Hematopoietic multipotent progenitor cell treated with erythropoietin and hydrocortisone succinate and interleukin-3 and kit ligand, for 6 days (in vitro differentiated cells): ENCODE measurements at places on chromosomes 5 and 9.

DNA sequence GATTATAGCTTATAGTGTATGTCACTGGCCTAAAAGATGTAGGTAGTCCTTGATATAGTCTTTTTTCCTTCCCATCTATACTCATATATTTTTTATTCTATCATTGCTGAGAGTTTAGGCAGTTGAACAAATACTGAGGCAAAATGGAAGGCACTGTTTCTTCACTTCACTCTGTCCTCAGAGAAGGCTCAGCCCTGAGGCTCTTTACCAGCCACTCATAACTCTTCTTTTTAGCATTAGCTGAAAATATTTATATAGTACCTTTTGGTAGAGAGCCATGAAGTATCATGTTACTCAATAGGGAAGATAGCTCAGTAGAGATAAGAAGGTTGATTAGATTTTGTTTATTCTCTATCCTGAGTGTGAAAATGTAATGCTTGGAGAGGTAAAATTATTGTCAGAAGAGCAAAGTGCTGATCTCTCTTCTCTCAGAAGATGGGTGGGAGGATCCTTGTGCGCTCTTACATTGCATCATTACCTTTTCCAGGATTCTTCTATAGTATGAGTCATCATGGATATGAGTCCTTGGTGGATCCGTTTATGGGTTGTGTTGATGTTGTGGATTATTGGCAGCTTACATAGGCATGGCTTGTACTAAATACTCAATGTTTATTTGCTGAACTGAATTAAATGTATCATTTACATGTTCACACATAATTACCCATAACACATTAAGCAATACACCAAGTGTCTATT, 88.1 kb downstream of the ANXA1 start:
- no peak for DNase-seq

DNA sequence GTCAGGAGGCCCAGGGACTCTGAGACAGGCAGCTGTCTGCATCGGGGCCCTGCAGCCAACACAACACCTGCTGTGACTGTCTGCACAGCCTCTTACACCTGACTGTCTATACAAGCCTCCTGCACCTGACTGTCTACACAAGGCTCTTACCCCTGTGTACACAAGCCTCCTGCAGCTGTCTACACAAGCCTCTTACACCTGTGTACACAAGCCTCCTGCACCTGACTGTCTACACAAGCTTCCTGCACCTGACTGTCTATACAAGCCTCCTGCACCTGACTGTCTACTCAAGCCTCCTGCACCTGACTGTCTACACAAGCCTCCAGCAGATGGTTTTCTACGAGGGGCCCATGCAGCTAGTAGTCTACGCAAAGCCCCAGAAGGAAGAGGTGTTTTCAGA, 18.6 kb downstream of the IRX2 start:
- no peak for DNase-seq

GRCh38 chr5:170498811-170499351, 4.9 kb upstream of the KCNIP1 start:
- no peak for DNase-seq

DNA sequence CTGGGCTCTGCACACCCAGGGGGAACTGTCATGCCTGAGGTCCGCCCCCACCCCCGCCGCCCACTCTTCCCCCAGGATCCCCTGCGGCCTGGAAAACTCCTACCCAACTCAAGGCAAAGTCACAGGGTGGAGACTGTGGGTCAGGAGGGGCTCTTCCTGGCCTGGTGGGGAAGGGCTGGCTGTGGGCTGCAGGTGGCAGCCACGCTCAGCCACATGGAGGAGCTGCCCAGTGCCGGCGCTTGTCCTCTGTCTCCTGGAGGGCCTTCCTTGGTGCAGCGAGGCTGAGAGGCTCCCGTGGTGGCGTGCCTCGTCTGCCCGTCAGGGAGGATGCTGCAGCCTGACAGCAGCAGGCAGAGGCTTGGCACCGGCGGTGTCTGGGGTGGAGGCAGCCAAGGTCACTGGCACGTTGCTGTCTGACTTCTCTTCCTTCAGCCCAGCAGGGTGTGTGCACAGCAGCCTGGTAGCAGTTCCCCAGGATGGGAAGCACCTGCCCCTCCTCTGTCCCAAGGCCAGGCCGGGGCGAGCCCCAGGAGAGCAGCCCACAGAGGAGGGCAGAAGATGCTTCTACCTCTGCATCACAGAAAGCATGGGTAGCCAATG, 78.1 kb downstream of the ADAMTS2 start:
- DNase-seq = no peak

- no peak for DNase-seq
Observed at GRCh38 chr9:85971731-85972130, 30.8 kb downstream of the NAA35 start.

DNA sequence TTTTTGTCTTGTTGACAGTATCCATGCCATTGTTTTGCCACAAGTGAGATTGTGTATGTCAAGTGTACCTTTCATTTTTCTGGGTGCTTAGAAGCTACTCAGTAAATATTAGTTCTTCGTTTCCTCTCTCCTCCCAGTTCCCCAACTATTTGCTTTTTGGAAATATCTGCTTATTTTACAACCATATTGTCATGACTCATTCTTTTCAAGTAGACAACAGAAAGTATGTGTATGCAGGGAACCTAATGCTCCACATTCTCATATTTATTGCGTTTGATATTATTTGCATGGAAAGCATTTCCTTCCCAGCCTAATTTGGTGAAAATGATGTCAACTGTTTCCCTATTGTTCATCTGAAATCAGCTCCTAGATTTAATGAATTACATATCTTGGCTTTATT, 483.7 kb upstream of the RIOK2 start:
- no peak for DNase-seq

GRCh38 chr9:115799734-115800133, 353.9 kb upstream of the PAPPA start:
- DNase-seq = no peak

- peak; percentile 9 for DNase-seq
Observed at GRCh38 chr5:89729623-89730301, 679.8 kb downstream of the CETN3 start.

- no peak for DNase-seq
Observed at GRCh38 chr5:135308752-135309151, 90.3 kb downstream of the MACROH2A1 start.

DNA sequence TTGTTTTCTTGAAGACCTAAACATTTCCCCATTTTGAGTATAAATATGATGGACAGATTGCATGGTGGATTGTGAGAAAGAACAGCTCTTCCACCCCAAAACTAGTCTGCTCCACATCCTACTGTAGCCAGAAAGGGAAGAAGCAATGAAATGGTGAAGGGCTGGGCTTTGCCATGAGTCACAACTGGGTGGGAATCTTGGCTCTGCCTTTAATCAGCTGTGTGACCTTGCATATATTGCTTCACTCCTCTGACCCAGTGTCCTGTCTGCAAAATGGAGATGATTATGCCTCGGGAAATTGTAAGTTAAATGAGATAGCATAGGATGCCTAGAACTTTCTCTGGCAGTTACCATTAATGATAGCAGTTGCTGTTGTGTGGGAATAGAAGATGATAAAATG, 101.9 kb downstream of the PDE8B start:
- DNase-seq = no peak

GRCh38 chr5:149018909-149019443, 43.9 kb downstream of the SH3TC2 start:
- DNase-seq = no peak

DNA sequence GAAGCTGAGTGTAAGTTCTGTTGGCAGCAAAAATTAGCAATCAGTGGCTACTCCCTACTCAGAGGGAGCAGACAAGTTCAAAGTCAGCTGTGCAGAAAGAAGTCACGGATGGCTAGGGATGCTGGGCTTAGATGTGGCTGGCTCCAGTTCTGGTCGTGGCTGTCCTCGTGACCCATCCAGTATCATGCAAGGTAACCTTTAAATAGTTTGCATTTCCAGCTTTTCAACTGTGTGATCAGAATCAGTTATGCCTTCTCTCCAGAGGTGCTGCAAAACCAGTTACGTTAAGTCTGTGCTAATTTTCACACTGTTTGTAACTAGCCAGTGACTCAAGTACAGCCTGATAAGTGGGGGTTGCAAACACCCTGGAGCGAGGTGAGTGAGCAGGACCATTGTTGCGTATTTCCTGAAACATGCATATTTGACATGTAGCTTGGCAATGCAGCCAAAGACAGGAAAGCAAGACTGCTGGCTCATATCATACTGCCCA, 302.4 kb downstream of the ATPSCKMT start:
- DNase-seq = no peak

GRCh38 chr9:137688725-137689124, 69.9 kb downstream of the EHMT1 start:
- no peak for DNase-seq

DNA sequence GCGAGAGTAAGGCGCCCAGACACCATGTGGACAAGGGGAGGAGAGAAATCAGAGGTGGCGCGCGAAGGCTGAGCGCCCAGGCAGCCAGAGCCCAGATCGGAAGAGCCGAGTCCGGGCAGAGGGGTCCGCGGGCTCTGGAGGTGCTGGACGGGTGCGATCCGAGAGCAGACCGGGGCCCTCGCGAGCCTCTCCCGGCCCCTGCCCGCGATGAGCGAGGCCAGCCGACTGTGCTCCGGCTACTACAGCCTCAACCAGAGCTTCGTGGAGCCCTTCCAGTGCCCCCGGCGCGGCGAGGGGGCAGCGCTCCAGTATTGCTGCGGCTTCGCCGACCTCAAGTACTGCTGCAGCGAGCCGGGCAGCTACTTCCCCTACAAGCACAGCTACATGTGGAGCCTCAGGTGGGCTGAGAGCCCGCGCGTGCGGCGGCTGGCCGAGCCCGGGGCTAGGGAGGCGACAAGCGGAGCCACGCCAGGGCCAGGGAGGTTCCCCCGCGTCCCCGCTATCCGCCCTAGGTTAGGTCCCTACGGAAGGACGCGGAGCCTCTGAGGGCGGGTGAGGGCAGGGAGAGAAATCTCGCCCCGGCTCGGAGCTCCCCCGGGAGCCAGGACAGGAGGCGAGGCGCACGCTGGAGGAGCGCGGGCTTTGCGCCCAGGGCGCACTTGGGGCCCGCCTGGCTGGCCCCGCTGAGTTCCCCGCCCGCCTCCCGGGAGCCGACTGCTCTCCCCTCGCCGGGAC, at the start of gene SHISAL2B:
SHISAL2B (plus strand) TSS at position 87 of the 735 bp plus-strand sequence; CDS start at position 208, 121 bp downstream.
- DNase-seq = peak; percentile 21

DNA sequence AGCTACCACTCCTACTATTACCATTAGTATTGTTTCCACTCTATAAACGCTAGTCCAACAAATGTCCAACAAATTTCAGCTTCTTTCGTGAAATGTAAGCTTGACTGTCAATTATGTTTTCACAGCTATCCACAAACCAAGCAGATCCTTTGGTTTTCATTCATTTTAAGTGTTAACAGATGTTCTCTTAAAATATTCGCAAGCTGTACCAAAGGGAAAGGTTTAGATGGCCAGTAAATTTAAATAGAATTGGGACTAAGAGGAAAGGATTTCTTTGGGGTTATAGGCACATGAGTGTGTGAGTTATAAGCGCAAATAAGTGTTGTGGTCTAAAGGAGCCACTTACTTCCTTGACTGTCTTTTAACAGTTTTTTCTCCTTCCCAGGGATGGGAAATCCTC, 136.8 kb upstream of the ADRA1B start:
- DNase-seq = no peak

DNA sequence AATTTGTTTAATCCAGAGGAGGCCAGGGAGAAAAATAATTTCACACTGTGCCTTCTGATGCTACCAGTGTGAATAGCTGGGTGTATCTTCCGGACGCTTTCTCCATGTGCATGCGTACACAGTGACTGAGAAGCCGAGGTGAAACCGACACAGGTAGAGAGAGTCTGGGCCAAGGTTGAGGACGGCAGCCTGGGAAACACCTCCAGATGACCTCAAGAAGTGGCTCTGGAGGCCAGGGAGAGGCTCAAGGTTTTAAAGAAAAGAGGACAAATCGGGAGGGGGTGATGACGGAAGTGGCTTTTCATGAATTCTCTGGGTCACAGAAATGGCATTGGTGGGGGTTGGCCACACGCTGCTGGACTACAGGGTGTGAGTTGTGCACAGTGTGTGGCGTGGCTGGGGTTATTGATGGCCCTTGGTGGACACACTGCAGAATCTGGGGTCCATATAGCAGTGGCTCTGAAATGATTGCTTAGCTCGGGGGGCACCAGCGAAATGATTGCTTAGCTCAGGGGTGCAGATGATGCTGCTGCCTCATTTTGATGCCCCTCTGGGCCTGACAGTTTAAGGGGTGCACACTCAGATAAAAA, 34.1 kb upstream of the LRRC14B start:
- DNase-seq = no peak

DNA sequence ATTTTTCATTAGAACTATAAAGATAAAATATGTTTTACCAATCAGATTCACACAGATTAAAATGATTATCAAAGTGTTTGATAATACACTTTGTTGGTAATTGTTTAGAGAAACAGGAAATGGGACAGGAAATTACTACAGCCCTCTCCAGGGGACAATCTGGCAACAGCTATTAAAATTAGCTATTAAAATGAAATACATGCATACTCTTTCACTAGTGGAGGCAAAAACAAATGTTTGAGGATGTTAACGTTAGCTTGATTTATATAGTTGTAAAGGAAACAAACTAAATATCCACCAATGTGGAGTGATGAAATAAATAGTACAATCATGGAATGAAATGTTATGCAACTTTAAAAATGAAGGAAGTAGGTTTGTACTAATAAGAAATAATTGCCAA, 53.7 kb downstream of the TARS1 start:
- no peak for DNase-seq

GRCh38 chr5:123476731-123477130, 35.2 kb upstream of the CSNK1G3 start:
- no peak for DNase-seq

GRCh38 chr9:17063535-17064135, 71.2 kb upstream of the CNTLN start:
- peak; percentile 83 for DNase-seq

DNA sequence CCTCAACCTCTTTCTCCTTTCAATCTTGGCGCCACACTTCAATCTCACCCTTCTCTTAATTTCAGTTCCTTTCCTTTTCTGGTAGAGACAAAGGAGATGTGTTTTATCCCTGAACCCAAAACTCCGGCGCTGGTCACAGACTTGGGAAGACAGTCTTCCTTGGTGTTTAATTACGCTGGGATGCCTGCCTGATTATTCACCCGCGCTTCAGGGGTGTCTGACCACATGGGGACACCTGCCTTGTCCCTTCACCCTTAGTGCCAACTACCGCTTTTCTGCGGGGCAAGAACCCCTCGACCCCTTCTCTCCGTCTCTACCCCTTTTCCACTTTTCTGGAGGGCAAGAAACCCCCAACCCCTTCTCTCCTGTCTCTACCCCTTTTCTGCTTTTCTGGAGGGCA, 261.1 kb downstream of the SMARCA2 start:
- no peak for DNase-seq
